ENCODE measurements at places on chromosomes 16 and 17.

DNA sequence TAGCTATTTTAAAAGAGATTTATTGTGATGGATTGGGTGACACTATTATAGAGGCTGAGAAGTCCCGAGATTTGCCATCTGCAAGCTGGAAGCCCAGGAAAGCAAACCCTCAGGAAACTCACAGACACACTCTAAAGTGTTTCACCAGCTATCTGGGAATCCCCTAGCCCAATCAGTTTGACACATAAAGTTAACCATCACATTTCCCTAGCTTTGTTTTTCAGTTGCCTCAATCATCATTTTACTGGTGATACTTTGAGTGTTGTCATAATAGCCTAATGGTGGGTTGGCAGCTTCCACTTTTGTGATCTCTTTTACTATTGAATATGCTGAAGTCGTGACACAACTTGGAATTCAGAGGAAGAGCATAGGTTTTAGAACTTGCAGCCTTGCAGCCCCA, 1.8 kb downstream of the SGF29 start:
- no peak for DNase-seq

- DNase-seq, result no peak
Measured at GRCh38 chr17:41500131-41500911, 5.1 kb downstream of the KRT13 start.

- no peak for DNase-seq
Measured at GRCh38 chr16:57982385-57982784, 11.5 kb upstream of the CNGB1 start.

DNA sequence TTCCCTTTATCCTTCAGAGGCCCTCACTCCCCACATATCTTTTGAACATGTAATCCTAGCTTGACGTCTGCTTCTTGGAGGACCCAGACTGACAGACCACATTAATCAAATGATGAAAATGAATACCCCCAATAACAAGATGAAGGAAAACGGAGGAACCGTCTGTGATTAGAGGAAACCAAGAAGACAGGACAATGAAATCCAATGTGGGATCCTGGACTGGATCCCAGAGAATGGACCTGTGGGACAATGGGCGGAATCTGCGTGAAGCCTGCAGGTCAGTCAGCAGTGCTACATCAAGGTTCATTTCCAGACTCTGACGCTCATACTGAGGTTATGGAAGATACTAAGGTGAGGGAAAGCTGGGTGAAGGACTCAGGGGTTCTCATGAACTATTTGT, 35.9 kb downstream of the MBTPS1 start:
- no peak for DNase-seq

GRCh38 chr16:67675999-67676398, 9.4 kb downstream of the C16orf86 start:
- DNase-seq, result no peak

DNA sequence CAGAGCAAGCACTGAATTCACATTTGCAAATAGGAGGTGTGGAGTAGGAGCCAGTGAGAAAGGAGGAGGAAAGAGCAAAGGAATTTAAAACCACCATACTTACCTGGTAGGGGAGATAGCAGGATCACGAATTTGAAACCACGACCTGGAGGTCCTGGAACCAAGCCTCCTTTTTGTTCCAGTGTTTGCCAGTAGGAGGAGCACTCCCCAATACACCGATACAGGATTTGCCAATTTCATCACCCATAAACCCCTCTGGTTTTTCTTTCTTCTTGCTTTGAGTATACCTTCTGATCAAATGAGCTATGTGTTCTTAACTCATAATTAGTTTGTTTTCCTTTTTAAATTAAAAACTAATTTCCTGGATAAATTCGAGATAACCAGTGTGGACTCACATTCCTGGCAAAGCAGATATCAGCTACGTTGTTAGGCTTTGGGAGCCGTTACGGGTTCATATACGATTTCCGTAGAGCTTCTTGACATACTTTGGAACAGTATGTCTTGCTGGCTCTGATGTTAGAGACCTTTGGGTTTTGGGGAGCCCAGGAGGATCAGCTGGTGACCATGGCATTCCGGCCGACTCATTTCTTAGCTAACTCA, 22.7 kb downstream of the BCO1 start:
- DNase-seq, result peak; percentile 3

DNA sequence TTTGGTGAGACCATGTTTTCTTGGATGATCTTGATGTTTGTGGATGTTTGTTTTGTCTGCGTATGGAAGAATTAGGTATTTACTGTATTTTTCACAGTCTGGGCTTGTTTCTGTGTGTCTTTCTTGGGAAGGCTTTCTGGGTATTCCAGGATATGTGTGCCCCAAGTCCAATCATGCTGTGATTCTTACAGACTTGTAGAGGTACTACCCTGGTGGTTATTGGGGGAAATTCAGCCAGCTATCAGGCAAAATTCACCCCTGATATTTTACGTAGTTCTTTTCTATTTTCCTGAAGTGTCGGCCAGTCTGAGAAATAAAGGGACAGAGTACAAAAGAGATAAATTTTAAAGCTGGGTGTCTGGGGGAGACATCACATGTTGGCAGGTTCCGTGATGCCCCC, 33.4 kb upstream of the ARL4D start:
- no peak for DNase-seq

- no peak for DNase-seq
Measured at GRCh38 chr16:35599429-35600160, 2140.2 kb downstream of the TP53TG3F start.

DNA sequence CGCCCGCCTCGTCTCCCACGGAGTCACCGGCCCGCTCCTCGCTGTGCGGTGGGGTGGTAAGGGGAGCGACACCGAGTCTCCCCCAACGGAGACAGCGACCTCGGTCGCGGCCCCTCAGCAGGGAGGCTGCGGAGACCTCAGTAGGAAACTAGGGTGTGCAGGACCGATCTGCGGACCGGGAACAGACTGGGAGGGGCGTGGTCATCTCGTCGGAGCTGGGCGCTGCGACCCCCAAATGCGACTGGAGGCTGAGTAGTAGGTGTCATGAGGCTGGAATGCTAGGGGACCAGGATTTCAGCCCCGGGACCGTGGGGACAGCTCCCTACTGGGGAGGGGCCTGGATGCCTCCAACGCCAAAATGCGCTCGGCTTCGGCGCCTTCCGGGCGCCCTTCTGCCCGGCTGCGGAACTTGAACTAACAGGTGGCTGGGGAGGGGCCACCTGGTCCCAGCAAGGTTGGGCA, 1.3 kb downstream of the CACNG4 start:
- no peak for DNase-seq

DNA sequence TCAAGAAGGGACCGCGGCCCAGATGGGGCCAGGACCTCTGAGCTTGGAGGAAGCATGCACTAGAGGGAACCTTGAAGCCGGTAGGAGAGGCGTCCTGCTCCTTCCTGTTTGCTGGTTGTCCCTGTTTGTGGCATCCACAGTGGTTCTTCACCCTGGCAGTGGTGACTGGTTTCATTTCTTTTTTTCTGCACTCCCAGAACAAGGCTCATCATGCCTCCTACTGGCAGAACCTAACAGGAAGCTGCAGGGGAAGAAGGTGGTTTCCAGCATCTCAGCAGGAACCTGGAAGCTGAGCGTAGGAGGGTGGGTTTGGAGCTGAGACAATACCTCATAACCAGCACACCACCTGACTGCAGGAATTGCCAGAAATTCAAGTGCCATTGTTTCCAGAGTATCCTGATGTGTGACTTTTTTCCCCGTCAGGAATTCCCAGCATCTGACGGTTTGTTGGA, 5.8 kb downstream of the TMEM231 start:
- no peak for DNase-seq

GRCh38 chr17:13462146-13462545, 139.6 kb downstream of the HS3ST3A1 start:
- no peak for DNase-seq

DNA sequence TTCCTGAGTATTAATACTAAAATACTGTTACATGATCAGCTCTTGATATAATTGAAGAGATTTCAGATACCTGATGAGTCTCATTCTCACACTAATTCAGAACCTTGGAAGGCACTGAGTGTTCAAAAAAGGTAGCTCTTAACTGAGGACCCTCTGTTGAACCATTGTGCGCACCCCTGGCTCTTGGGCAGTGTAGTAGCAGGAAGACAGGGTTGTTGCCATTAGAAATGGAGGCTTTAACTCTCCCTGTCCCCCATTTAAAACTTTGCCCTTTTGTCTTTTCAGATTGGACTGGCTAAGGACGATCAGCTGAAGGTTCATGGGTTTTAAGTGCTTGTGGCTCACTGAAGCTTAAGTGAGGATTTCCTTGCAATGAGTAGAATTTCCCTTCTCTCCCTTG, 1.8 kb downstream of the EIF1 start:
- DNase-seq, result no peak
